Stimulated activated CD4-positive, alpha-beta T cell treated with anti-CD3 and anti-CD28 coated beads, Interleukin-1b, Interleukin-23, amount 100 ng/mL, for 4 hours (primary cell): ENCODE measurements at places on chromosomes 7 and 10.
A peak's percentile ranks its signal among the peaks of the same experiment; 100 is the strongest.

DNA sequence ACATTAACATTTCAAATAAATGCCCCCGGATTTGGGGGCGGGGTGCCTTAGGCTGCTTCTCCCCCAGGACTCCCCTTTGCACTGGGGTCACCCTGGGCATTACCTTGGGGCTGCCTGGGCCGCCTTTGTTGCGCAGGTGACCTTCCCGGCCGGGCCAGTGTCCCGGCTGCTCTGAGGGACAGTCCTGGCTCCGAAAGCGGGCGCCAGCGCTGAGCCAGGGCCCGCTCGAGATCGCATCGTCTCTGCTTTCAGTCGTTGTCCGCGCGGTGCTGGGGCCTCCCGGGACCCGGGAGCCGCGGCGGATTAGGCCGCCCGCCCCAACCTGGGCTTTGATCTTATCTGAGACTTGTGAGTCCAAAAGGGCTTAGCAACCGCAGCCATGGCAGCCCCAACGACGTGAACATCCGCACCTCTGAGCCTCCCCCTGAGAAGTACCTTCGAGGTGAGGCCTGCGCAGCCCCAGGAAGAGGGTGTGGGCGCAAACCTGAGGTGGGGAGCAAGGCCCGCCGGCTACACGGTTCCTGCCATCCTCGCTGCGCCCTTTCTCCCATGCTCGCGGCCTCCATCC is 14.8 kb upstream of the WAPL start:
- DNase-seq: peak; percentile 17

DNA sequence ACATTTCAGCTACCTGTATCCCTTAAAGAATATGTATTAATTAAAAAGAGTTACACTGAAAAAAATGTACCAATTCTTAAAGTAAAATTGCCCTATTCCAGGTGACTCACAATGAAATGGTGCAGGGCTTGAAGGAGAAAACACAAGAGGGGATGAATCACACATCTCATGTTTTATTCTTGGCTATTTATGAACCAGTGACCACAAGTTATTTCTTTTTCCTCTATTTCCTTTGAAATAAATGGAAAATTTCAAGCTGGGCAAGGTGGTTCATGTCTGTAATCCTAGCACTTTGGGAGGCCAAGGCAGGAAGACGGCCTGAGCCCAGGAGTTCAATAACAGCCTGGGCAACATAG is 106.8 kb downstream of the UBE2H start:
- DNase-seq: no peak

DNA sequence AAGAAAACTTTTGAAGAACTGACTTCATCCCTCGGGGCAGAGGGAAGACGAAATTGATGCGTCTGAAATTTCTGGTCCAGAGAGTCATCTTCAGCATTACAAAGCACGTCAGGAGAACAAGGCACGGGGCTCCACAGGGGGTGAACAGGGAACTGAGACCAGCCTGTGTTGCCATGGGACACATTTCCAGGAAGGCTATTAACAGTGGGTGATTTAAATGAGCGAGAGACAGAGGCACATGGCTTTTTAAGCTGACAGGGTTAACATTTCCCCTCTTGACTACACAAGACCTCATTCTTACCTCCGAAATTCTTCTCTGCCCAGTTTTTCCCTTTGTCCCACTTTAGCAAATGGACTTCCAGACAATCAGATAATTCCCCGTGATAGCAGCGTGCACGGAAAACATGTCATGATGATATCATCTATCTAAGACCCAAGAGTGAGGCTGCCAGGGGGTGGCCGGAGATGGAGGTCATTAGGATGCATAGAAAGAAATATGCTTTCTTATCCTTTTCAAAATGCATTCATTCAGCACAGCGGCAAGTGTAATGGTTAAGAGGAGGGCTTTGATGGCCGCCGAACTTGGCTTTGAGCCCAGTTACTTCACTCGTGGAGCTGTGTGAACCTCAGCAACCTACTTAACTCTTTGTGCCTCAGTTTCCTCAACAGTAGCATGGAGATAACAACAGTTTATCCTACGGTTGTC is 248.0 kb downstream of the PRPF18 start:
- no peak for DNase-seq

- no peak for DNase-seq
Observed at GRCh38 chr7:90194911-90195809, 16.4 kb upstream of the STEAP2 start.

DNA sequence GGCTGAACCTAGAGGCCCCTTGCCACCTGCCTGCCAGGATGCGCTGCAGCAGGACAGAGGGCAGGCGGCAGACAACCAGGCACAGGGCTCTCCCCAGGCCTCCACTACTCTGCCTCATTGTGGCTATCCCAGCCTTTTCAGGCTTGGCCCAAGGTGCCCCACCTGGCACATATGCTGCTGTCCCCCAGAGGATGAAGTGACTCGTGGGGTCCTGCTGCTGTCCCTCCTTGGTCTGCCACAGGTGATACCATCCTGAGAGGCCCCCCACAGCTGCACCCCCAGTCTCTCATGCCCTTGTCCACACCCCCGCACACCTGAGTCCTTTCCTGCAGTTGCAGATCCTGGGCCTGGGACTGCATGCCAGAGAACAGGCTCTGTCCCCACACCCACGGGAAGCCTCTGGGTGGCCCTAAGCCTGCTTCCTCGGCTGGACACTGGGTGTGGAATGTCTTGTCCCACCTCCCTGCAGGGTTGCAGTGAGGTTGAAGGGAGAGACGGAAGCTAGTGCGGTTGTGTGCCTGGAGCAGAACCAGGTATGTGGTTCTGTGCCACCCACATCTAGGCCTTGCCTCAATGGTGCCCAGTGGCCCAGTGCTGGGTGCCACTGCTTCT is 55.3 kb downstream of the RASGEF1A start:
- no peak for DNase-seq

- no peak for DNase-seq
Observed at GRCh38 chr7:138878856-138879255, 80.9 kb upstream of the ATP6V0A4 start.
